ENCODE measurements at places on chromosomes 7 and 10. TPM values are rescaled to one million over a fixed set of nuclear protein-coding genes. Genes with fewer than 3 reads are reported as not detected.

- no peak for DNase-seq
- H3K4me3 ChIP-seq, result no peak overlapping the region
- no peaks in the 10 kb centered on the region for H3K4me1 ChIP-seq
- H3K36me3 ChIP-seq, result no peaks in the 10 kb centered on the region
- no peak overlapping the region for H3K27ac ChIP-seq
Measured at GRCh38 chr10:64458306-64458705, 937.1 kb downstream of the REEP3 start.

- H3K4me3 ChIP-seq, result no peak overlapping the region
- H3K27me3 ChIP-seq, result peaks cover 40% of the 10 kb centered on the region
- H3K27ac ChIP-seq, result no peak overlapping the region
- no peaks in the 10 kb centered on the region for H3K4me1 ChIP-seq
- DNase-seq, result no peak
Measured at GRCh38 chr7:45884136-45884535, 4.2 kb upstream of the IGFBP1 start.

DNA sequence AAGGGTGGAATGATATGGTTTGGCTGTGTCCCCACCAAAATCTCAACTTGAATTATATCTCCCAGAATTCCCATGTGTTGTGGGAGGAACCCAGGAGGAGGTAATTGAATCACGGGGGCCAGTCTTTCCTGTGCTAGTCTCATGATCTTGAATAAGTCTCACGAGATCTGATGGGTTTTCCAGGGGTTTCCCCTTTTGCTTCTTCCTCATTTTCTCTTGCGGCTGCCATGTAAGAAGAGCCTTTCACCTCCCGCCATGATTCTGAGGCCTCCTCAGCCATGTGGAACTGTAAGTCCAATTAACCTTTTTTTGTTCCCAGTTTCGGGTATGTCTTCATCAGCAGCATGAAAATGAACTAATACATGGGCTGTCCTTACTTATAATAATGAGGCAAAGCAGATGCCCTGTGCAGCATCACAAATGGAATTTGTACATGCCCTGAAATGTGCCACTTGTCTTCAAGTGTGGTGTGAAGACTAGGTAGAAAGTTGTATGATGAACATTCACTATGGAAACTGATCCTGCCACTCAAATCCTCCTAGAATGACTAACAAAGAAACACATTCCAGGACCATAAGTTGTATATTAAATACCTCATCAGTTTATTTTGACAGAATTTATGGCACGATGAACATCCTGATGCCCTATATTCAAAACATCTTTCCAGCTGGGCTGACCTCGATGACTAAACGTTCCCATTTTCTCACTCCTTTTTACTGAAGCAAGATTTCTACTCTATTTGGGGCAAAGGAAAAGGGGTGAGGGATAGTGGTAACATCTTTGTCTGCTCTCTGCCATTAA is 122.8 kb upstream of the CTTNBP2 start:
- H3K27ac ChIP-seq, result no peak overlapping the region
- H3K36me3 ChIP-seq, result no peaks in the 10 kb centered on the region
- no peaks in the 10 kb centered on the region for H3K4me1 ChIP-seq
- no peak overlapping the region for H3K4me3 ChIP-seq

DNA sequence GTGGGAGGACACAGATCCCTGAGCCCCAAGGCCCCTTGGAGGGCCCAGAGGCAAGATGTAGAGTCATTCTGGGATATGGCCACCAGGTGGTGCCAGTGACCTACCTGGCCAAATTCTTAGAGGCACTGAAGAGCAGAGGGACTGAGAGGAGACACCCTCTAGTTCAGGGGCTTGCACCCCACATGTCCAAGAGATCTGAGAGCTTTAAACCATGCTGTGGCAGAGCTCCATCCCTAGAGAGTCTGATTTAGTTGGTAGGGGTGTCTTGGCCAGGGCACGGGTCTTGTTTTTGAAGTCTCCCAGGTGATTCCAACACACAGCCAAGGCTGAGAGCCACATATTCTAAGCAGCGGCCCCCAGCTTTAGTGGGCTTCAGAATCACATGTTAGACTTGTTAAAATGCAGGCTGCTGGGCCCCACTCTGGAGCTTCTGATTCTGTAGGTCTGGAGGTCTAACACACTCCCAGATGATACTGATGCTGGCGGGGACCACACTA is 52.5 kb downstream of the PRF1 start:
- no peaks in the 10 kb centered on the region for H3K4me1 ChIP-seq
- H3K27me3 ChIP-seq, result no peaks in the 10 kb centered on the region
- H3K36me3 ChIP-seq, result no peaks in the 10 kb centered on the region
- no peak overlapping the region for H3K4me3 ChIP-seq

DNA sequence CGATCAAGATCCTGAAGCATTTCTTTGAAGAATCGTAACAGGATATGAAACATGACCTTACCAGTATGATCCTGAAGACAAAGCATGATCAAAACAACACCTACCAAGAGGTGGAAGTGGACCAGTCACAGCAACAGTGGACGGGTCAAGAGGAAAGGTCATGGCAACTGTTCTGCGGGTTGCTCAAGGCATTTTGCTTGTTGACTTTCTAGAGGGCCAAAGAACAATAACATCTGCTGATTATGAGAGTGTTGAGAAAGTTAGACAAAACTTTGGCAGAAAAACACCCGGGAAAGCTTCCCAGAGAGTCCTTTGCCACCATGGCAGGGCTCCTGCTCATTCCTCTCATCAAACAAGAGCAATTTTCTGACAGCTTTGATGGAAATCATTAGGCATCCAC is 65.6 kb upstream of the LRRC18 start:
- H3K36me3 ChIP-seq, result no peaks in the 10 kb centered on the region
- peaks cover 3% of the 10 kb centered on the region for H3K4me1 ChIP-seq
- H3K27me3 ChIP-seq, result no peaks in the 10 kb centered on the region
- H3K4me3 ChIP-seq, result no peak overlapping the region
- no peak overlapping the region for H3K27ac ChIP-seq

- H3K4me3 ChIP-seq, result no peak overlapping the region
- H3K27me3 ChIP-seq, result no peaks in the 10 kb centered on the region
- H3K27ac ChIP-seq, result no peak overlapping the region
- no peaks in the 10 kb centered on the region for H3K4me1 ChIP-seq
- no peaks in the 10 kb centered on the region for H3K36me3 ChIP-seq
- DNase-seq, result no peak
Measured at GRCh38 chr10:130804281-130804680, 507.2 kb downstream of the TCERG1L start.

- DNase-seq, result no peak
- no peak overlapping the region for H3K4me3 ChIP-seq
- H3K36me3 ChIP-seq, result no peaks in the 10 kb centered on the region
- no peaks in the 10 kb centered on the region for H3K27me3 ChIP-seq
Measured at GRCh38 chr7:104873401-104873800, 140.6 kb upstream of the KMT2E start.

DNA sequence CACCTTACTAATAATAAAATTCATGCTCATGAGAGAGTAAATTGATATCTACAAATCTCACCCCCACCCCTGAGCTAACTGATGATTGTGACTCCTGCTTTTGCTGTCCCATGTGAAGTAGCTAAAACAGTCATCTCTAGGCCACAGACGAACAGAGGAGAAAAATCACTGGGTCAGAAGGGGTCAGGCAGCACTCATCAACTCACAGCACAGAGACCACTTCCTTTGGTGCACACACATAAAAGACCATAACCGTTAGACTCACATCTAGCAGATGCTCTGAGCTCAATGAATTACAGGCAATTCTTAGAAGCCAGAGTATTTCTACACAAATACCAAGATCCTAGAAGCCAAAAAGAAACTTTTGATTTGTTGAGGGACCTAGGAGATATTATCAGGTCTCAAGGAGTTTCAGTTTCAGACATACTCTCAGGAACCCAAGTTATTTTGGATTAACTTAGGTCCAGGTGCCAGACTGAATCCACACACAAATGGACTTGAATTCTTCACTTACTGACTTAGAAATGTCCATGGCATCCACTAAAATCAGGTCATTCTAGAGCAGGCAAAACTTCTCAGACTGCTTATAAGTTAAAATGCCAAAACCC is 65.0 kb upstream of the TES start:
- no peaks in the 10 kb centered on the region for H3K36me3 ChIP-seq
- H3K4me3 ChIP-seq, result no peak overlapping the region
- no peaks in the 10 kb centered on the region for H3K27me3 ChIP-seq
- no peaks in the 10 kb centered on the region for H3K4me1 ChIP-seq

DNA sequence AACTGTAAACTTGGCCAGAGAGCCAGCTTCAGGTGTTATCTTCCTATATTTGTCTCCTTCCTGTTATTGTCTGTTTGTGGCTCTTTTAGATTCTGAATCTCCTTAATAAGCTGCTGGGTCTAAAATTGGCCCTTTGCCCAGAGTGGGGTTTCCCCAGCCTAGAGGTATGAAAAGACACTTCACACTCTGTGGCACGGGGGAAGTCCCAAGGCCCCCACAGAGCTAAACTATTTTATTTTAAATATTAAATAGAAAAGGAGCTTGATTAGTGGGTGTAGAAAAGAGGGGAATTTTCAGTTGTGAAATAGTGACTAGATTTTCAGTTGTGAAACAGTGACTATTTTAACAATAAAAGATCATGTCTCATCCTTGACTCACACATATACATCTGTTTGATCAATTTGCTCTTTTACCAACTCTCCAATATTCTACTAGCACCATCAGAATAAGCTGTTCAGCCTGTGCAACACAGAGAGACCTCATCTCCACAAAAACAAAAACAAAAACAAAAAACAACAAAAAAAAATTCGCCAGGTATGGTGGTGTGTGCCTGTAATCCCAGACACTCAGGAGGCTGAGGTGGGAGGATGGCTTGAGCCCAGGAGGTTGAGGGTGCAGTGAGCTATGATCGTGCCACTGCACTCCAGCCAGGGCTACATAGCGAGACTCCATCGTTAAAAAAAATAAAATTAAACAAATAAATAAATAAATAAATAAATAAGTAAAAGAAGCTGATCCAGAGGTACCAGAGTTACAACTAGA is 24.9 kb upstream of the ADO start:
- DNase-seq, result no peak
- no peaks in the 10 kb centered on the region for H3K36me3 ChIP-seq
- no peak overlapping the region for H3K27ac ChIP-seq
- H3K4me1 ChIP-seq, result no peaks in the 10 kb centered on the region

GRCh38 chr10:112791447-112791846 is 158.6 kb upstream of the TCF7L2 start:
- no peaks in the 10 kb centered on the region for H3K36me3 ChIP-seq
- no peak overlapping the region for H3K4me3 ChIP-seq
- peaks cover 8% of the 10 kb centered on the region for H3K4me1 ChIP-seq
- no peak overlapping the region for H3K27ac ChIP-seq
- DNase-seq, result no peak

DNA sequence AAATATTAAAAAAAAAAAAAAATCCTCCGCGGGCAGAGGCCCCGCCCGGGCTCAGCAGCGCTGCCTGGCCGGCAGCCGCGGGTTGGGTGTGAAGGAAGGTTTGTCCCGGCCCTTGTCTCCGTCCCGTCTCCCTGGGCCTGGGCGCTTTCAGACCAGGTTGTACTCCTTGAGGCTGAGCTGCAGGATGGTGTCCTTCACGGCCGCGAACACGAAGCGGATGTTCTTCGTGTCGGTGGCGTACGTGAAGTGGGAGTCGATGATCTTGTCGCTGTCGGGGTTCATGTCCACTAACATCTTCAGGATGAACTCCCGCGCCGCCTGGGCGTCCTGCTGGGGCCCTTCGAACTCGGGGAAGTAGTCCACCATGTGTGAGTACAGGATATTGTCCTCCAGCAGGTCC is 123.7 kb upstream of the KCTD7 start:
- H3K4me1 ChIP-seq, result no peaks in the 10 kb centered on the region
- H3K36me3 ChIP-seq, result peaks cover under 1% of the 10 kb centered on the region
- no peak for DNase-seq
- H3K27me3 ChIP-seq, result peaks cover 16% of the 10 kb centered on the region
- no peak overlapping the region for H3K4me3 ChIP-seq

- H3K4me1 ChIP-seq, result no peaks in the 10 kb centered on the region
- DNase-seq, result no peak
- H3K27me3 ChIP-seq, result no peaks in the 10 kb centered on the region
- H3K27ac ChIP-seq, result no peak overlapping the region
Measured at GRCh38 chr10:15703151-15703880, 16.4 kb downstream of the ITGA8 start.

GRCh38 chr7:37342176-37342687 is 106.4 kb downstream of the ELMO1 start:
- peaks cover 30% of the 10 kb centered on the region for H3K4me1 ChIP-seq
- no peaks in the 10 kb centered on the region for H3K36me3 ChIP-seq
- H3K27me3 ChIP-seq, result no peaks in the 10 kb centered on the region

DNA sequence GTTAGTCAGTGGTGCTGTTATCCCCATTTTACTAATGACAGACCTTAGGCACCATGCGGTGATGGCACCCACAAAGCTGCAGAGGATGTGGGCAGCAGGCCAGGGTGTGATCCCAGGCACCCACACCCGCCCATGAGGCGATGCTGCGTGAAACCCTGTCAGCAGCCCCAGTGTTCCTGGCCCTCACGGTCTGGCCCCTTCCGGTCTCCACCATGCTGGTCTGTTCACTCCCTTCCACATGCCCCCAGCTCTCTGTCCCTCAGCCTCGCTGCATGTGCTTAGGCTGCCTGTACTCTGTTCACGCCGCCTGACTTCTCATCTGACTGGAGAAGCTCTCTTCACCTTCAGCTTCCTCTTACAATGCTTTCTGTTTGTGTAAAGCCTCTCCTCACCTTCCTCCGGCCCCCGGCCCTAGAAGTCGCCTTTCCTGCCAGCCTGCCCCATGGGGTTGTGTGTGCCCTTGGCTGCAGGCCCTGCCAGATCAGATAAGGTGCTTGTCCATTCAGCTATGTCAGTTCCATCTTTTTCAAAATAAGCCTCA is 17.6 kb upstream of the ORAI2 start:
- H3K27me3 ChIP-seq, result no peaks in the 10 kb centered on the region
- H3K27ac ChIP-seq, result peak overlapping the region; percentile 63
- no peak for DNase-seq
- H3K36me3 ChIP-seq, result peaks cover 3% of the 10 kb centered on the region

GRCh38 chr10:13658264-13658663 is 71.5 kb downstream of the PRPF18 start:
- no peaks in the 10 kb centered on the region for H3K27me3 ChIP-seq
- H3K27ac ChIP-seq, result no peak overlapping the region
- DNase-seq, result no peak
- no peak overlapping the region for H3K4me3 ChIP-seq

GRCh38 chr7:16915405-16915804 is 33.6 kb upstream of the AGR3 start:
- H3K27me3 ChIP-seq, result no peaks in the 10 kb centered on the region
- H3K36me3 ChIP-seq, result no peaks in the 10 kb centered on the region

DNA sequence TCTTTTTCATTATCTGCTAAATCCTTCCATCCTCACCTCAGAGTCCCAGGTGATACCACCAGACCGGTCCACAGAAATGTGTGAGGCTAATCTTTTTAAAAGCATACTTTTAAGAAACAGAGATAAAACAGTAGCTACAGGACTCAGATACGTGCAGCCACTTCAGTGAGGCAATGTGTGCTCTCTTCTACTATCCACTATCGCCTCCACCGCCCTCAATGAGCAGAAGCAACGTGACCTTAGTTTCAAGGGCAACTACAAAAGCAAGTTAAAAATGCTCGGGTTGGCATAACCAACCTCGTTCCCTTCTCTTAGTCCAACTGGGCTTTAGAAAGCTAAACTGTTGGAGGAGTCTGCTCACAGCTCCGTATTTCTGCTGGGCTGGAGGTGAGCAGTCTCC is 4.2 kb downstream of the FGFR2 start:
- no peak for DNase-seq
- no peaks in the 10 kb centered on the region for H3K36me3 ChIP-seq
- H3K4me3 ChIP-seq, result no peak overlapping the region
- H3K27ac ChIP-seq, result no peak overlapping the region

C10orf105 gene
- 0.20 TPM for total RNA-seq

FAM237B gene
- not detected for total RNA-seq

MYL10 gene
- not detected for total RNA-seq

COL28A1 gene
- 116 TPM for total RNA-seq

CUBN gene
- total RNA-seq, result 12.3 TPM

GPR141 gene
- not detected for total RNA-seq

RHBDD2 gene
- 79.0 TPM for total RNA-seq

Data from tibial nerve (tissue), 4 donors.